Left ventricle myocardium superior (tissue), 1 donor: ENCODE measurements at places on chromosomes 7 and 10. TPM values are rescaled to one million over a fixed set of nuclear protein-coding genes. Genes with fewer than 3 reads are reported as not detected.

GRCh38 chr7:88985295-88985694, 189.8 kb upstream of the TEX47 start:
- DNase-seq: no peak

DNA sequence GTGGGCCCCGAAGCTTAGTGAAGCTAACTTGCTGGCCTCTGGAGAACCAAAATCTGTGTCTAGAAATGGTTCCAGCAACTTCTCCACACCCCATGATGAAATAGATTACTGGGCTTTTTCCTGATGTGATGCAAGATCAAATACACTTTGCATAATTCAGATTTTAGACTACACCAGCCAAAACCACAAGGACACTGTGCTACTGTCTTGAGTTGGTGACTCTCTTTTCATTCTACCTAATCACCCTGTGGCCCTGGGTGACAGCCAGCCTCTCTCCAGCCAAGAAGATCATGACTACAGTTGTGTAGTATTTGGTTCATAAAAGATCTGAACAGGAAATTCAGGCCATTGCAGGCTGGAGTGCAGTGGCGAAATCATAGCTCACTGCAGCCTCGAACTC, 22.2 kb downstream of the AZGP1 start:
- no peak for DNase-seq

The YKT6 gene
- total RNA-seq: 58.4 TPM

- DNase-seq: no peak
These were observed 72.3 kb upstream of the YAE1 start for GRCh38 chr7:39493934-39494333.

The HSPA12A gene
- total RNA-seq: 22.5 TPM
